ENCODE measurements at places on chromosomes 12 and 14. TPM values are rescaled to one million over a fixed set of nuclear protein-coding genes. Genes with fewer than 3 reads are reported as not detected.

GRCh38 chr14:75361041-75361440, 66.8 kb upstream of the JDP2 start:
- no peak for DNase-seq

DNA sequence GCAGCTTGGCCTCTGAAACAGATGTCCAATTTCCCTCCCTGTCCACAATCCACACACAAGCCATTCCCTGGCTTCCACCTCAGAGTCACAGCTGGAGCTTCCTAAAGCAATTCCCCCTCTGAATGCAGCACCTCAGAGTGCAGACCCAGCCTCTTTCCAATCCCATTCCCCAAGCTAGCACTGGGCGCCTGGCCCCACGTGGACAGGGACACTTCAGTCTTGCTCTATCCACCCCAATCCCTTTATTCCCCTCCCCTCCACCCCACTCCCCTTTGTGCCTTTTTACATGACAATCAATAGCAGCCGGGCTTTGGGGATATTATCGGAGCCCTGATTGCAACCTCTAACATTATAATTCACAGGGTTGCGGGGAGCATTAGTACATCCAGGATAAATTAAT, 292.6 kb downstream of the TTC8 start:
- no peak for DNase-seq

DNA sequence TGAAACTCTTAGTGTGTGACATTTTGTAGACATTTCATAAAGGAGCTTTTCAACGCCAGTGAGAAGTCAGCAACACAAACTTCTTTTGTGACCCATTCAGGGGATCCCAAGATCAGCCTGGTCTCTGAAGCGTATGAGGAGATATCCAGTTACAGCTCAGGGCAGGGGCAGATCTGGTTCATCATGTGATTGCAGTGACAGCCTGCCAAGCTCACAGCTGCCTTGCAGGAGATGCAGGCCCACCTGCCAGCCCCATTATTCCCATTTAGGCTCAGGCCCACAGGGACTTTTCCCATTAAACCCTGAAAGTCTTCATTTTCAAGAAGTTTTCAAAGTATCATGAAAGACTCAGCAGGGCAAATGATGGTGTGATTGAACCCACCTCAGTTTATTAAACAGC, 38.3 kb downstream of the SRGAP1 start:
- DNase-seq, result peak; percentile 26

GRCh38 chr12:49365542-49365941, 1.7 kb upstream of the SPATS2 start:
- no peak for DNase-seq

SLC17A8 gene
- 0.19 TPM for polyA plus RNA-seq

SERPINA12 gene
- not detected for polyA plus RNA-seq

AKAP5 gene
- polyA plus RNA-seq, result 0.45 TPM

FOXG1 gene
- not detected for polyA plus RNA-seq

Data from hindlimb muscle (tissue), 1 donor.